ENCODE measurements at places on chromosomes 11 and 22.

DNA sequence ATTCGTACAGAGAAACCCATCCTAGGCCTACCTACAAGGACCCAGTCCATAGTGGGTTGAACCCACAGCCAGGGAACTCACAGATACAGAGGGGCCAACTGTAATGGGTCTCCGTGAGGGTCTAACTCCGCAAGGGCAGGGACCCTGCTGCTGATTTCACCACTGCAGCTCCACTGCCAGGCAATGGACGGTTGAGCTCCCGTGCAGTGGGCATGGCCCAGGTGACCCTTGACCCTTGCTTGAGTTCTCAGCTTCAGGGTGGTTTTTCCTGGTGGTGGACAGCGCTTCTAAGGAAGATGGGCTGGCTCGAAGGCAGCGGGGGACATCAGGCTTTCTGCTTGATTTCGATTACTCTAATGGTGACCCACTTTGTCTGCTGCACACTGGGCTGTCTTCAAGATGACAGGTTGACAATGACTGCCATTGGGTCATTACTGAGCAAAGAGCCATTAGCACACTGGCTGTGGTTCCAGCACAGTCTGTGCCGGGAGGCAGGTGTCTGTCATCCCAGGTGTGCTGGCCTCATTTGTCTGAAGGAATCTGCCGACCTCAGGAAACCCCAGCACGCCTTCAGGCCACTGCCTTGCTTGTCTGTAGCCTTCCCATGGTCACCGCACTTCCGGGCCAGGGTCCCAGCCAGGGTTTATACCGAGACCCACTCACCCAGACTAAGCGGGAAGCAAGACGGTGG, 3.7 kb upstream of the GAL start:
- no peak for DNase-seq

DNA sequence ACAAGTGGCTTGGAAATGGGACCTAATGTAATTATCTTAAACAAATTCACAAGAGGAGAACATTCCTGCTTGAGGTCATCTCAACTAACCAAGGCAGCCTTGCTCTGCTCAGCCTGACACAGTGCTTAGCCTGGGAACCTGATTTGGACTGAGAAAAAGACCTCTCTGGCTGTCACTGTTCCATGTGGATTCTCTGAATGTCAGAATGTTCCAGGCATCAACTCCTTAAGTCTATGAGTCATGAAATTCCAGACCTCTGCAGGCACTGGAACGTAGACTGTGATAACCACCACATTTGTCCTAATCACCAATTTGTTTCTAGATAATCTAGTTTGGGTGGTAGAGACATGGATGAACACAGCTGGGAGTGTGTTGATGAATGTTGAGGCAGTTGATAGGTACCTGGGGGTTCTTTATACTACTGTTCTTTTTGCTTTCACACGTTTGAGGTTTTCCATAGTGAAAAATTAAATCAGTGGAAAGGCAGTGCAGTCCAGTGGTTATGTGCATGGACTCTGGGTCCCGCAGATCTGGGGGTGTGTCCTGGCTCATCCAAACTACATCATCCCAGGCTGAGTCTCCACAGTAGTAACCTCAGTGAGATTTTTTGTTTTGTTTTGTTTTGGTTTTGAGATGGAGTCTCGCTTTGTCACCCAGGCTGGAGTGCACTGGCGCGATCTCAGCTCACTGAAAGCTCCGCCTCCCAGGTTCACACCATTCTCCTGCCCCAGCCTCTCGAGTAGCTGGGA, 269.6 kb downstream of the MN1 start:
- DNase-seq = no peak

DNA sequence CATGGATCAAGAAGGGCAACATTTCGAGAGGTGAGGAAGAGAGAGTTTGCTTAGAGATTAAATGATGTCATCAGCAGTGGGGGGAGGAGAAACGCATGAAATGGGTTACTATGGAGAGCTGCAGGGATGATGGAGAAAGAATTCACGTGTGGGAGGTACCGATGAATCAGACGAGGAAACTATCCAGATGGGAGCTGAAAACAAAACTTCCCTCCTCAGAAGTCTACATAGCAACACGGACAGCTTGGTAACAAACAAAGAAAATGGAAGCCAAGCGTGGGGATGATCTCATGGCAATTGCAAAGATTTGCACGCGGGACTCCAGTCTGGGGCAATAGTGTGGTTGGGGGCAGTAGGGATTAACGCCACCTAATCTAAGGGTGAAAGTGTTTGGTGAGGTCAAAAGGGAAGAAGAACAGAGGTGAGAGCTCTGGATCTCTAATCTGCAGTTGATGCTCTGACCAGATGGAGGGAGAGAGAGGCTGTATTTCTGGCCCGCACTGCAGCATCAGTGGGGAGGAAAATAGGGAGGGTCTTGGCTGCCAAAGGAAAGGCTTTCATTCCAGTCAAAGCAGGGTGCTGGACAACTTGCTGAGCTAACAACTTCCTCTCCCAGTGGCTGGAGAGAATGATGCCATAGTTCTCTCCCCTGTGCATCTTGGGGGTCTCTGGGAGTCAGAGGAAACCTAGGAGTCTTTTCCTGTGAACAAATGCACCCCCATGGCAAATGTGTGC, 43.4 kb upstream of the CSNK2A3 start:
- peak; percentile 48 for DNase-seq

GRCh38 chr22:35684270-35684700, 33.4 kb upstream of the APOL5 start:
- no peak for DNase-seq

DNA sequence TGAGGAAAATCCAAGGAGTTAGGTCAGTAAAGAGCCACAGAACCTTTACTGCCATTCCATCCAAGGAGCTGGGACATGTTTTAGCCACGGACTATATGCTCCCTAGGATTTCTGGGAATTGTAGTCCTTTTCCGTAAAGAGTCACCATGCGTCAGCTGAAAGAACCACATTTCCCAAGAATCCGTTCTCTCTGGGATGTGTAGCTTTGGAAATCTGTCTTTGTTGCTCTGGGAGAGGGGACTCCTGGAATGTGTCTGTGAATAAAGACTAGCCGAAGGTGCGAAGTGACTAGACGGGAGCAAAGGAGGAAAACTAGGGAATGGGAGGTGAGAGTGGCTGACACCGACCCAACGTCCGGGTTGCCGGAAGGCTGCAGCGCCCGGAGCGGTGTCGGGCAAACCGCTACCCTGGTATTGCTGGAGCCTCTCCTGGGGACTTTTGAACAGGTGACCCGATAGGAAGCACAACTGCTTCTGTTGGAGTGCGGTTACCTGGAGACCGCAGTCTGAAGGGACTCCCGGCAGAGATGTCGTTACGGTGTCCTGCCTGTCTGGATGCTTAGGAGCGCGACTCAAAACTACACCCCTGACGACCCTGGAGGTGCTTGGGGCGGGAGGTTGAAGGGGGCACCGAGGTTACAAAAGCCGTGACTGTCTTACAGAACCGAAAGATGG, at the start of gene IFTAP:
Gene IFTAP, plus strand, starts transcription at position 187 of the 674 bp plus-strand sequence. CDS start 15,602 bp downstream, outside the sequence.
- DNase-seq = peak; percentile 94

GRCh38 chr22:44581096-44581435, 83.0 kb upstream of the RTL6 start:
- no peak for DNase-seq
